Stimulated activated CD4-positive, alpha-beta T cell treated with anti-CD3 and anti-CD28 coated beads, Interleukin-4, amount 100 ng/mL, for 1 hour (primary cell): ENCODE measurements at places on chromosomes 6 and 20.

DNA sequence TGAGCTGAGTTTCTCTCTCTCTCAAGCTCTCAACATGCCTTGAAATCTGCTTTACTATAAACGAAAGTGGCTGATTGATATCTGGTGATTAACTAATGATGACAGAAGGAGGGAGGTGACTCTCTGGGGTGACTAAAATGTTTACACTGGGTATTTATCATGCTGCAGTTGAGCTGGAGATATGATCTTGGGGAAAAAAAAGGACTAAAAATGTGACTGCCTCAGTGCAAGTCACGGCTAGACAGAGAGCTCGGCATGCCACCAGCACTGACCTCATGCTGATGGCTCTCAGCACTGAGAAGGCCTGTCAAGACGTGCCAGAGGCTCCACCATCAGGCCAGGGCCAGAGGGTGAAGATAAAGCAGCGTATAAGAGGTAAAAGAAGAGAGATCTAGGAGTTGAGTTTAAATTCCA lies 103.1 kb upstream of the SPACA1 start:
- no peak for DNase-seq

DNA sequence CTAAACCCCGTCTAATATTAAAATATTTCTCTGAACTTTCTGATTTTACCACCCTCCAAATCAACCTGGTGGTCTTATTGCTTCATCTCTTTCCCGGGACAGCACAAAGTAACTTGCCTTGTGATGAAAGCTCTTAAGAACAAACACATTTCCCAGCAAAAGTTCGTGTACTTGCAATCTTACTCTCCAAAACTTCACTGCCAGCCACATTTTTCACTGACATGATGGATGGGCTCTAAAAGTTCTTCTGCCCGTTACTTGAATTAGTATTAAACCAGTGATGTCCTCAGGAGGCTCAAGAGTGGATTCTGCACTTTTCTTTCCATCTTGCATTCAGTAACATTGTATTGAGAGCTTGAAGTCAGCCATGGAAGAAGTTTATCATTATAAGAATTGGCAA lies 731.6 kb upstream of the GJE1 start:
- DNase-seq: no peak

- DNase-seq: no peak
Measured at GRCh38 chr6:80287112-80287511, 180.6 kb downstream of the BCKDHB start.

DNA sequence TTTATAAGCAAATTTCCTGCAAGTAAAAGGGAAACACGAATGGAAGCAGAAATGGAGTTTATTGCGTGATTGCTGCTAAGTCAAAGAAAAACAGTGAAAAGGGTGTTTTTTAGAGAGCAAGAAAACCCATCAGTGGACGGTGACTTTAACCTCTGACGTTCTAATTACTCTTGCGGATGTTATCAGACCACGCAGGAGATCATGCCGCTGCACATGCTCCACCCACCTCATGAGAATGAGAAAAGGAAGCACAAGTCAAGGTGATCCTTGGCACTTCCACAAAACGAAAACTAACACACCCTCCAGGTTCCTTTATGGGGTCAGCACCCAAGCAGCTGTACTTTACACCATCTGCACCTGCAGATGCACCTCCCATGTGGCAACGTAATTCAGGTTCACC lies 45.0 kb downstream of the LYRM4 start:
- DNase-seq: no peak

DNA sequence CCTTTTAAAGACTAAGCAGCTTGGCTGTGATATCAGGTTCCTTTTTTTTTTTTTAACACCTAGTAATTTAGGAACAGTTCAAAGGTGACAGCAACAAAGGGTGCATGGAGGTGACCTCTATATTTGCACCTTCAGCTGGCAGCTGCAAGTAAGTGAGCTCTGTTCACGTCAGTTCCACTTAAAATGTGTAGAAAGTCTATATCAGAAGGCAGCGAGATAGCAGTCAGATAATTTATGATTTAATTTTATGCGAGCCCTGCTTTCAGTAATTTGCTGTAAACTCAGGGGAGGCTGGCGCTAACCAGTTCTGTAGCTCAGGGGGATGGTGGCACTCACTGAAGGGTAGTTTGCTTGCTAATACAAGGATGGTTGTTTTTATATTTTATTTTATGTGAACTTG lies 602.8 kb upstream of the MMS22L start:
- DNase-seq: no peak

DNA sequence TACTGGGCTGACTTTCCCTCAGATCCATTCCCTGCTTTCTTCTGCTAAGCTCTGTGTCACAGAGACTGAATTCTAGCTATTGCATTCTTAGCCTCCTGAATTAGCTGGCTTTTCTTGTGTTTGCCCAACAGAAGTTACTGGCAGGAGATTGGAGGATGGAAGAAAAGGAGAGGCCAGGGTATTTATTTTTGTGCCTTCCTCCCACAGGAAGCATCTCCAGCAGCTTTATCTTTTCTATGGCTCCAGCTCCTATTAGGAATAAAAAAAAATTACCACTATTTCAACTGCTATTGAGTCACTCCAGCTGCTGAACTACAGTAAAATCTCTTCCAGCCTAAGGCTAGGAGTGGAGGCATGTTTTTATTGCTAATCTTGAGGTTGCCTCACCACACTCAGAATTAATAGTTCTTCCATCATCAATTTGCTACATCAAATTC lies 492.4 kb downstream of the RFPL4B start:
- no peak for DNase-seq

GRCh38 chr20:62357187-62357667 lies 9.9 kb downstream of the LAMA5 start:
- no peak for DNase-seq

GRCh38 chr6:157235600-157236039 lies 87.7 kb downstream of the TMEM242 start:
- DNase-seq: peak; percentile 59

DNA sequence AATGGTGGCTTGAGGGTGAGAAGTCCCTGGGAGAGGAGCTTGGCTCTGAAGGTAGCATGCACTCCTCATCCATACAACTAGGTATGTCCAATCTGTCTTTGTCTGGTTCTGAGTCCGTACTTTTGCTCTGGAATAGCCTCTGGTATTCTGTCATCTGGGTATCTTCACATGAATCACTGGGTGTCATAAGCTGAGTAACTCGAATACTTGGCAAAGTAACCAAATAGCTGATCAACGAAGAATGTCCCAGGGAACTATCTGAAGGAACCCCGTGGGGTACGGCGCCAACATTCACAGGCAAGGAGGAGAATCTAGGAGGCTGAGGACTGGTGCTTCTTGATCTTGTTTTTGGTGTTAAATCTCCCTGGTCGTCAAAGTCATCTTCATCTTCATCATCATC lies 184.8 kb downstream of the HIVEP2 start:
- no peak for DNase-seq

DNA sequence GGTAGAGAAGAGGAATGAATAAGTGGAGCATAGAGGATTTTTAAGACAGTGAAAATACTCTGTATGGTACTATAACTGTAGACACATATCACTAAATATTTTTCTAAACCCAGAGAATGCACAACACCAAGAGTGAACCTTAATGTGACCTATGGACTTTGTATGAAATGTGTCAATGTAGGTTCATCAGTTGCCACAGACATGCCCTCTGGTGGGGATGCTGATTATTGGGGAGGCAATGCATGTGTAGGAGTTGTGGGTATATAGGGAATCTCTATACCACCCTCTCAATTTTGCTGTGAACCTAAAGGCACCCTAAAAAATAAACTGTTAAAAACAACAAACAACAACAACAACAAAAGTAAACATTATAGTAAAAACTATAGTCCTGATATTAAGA lies 293.7 kb downstream of the RNF144B start:
- no peak for DNase-seq
